Activated naive CD4-positive, alpha-beta T cell treated with anti-CD3 and anti-CD28 coated beads, Interleukin-2, amount 50 U/mL, for 72 hours (primary cell): ENCODE measurements at places on chromosomes 16 and 17. TPM values are rescaled to one million over a fixed set of nuclear protein-coding genes. Genes with fewer than 3 reads are reported as not detected.

CD300E gene
- not detected for total RNA-seq

WFIKKN2 gene
- not detected for total RNA-seq

HAS3 gene
- total RNA-seq: 0.31 TPM

YPEL3 gene
- total RNA-seq: 112 TPM

CCL2 gene
- not detected for total RNA-seq
